Fibroblast of skin of left quadriceps (primary cell): ENCODE measurements at places on chromosomes 3 and 15.
A peak's percentile ranks its signal among the peaks of the same experiment; 100 is the strongest.

DNA sequence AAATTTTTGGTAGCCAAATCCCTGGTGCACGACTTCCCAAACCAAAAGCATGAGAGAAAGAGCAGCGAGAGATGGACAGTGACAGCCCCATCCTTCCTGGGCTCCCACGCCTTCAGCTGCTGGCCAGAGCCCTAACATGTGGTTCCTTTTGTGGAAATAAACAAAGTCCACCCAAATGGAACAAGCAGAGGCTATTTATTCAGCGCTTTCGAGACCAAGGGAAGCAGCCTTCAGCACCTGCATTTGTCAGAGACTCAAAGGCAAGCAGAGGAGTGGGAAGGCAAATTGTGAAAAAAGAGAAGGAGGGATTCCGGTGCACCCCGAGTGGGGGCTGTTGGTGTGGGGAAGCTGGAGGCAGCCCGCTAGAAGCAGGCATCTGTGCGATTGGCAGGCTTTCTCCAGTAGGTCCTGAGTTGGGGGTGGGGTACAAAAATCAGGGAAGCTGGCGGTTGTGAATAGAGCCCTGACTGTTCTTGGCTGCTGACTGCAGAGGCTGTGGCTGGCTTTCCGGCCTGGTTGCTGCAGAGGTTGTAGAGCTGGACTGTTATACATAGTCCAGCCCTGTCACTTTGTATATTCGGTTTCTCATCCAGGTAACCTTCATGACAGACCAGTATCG, 427.2 kb downstream of the OCA2 start:
- no peak for DNase-seq

- no peak for DNase-seq
Measured at GRCh38 chr15:91476861-91477260, 376.6 kb upstream of the SLCO3A1 start.

DNA sequence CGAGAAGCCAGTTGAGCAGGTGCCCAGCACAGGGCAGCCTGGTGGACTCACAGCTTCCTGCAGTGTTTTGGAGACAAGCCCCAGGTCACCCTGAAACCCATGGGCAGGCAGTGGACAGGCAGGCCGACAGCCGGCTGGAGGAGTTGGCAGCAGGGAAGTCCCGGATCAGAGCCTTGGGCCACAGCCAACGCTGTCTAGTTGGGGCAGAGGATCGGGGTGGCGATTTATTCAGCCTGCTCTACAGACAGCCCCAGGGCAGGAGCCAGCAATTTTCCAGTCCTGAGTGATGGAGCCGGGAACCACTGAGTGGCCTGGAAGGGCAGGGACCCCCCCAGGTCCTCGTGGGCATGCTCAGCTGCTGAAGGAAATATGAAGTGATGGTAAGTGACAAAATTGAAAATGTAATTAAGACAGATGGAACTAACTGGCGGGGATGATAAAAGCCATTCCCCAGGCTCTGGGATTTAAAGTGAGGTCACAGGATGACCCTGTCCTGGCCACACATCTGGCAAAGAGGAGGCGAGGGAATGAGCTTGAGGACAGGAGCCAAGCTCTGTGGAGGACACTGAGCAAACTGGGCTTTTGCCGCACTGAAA, 34.4 kb upstream of the TBC1D21 start:
- no peak for DNase-seq

GRCh38 chr3:127406309-127407025, 118.6 kb upstream of the PRR20G start:
- DNase-seq, result no peak

DNA sequence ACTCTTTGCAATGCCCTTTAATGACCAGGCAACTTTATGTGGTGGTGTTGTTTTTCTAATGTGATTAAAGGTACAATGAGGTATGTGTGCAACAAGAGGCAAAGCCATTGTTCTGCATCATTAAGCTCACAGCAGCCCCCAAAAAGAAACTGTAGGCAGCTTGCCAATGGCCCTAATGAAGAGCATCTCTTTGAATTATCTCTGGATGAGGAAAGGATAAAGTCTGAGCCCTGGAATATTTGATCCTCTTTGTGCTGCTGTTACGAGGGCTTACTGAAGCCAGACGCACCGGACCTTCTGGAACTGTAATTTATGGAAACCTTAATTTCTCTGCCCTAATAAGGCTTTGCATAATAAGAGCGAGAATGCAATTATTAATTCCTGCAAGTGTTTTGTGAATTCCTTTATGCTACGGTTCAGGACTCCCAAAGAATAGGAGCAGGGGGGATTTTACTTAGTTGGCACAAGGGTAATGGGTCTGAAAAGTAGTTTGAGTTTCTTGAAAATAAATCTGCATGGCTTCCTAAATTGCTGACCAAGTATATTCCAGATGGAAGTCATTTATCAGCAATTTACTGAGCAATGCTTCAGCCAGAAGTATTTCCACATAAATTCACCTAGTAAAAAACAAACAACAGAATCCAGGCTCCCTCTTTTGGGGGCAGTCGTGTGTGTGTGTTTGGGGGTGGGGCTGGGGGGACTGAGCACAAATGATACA, 193.4 kb downstream of the PDZRN3 start:
- no peak for DNase-seq

- no peak for DNase-seq
Measured at GRCh38 chr3:13308380-13308801, 111.7 kb downstream of the NUP210 start.

GRCh38 chr15:74396445-74397238, 29.2 kb upstream of the CYP11A1 start:
- no peak for DNase-seq

GRCh38 chr15:62118520-62119226, 46.4 kb downstream of the C2CD4B start:
- peak; percentile 22 for DNase-seq

GRCh38 chr15:33934396-33934795, 33.9 kb upstream of the CHRM5 start:
- no peak for DNase-seq

GRCh38 chr15:80328496-80328895, 75.7 kb upstream of the ARNT2 start:
- DNase-seq, result no peak

GRCh38 chr3:106423321-106424225, 554.8 kb upstream of the CBLB start:
- no peak for DNase-seq

GRCh38 chr3:133037436-133037835, 755 bp upstream of the TMEM108 start:
- no peak for DNase-seq

DNA sequence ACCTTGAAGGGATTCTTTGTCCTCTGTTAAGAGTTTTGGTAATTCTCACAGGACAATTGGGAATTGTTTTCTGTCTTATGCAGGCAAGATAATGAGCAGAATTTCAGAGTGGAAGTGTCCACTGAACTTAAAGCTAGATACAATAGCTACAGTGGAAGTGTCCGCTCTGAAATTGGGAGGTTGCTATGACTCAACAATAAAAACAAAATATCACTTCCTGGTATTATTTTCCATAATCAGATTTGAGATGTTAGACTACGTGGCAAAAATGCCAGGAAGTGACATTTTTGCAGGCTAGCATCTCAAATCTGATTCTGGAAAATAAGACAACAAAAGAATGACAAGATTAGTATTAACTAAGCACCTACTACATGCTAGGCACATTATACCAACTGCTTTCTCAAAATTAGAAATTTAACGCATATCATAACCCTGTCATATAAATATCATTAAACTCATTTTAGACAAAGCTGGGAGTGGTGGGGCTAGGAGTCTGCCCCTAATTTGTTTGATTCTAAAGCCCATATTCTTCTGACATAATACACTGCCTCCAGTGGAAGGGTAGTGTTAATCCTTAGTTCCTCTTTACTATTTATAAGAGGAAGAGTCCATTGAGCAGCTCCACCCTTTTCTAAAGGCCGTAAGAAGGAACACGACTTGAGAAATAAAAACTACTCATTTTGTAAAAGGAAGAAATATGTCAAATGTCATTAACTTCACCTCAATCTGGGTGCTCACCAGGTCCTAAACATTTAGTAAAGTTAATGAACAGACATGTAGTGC, 266.9 kb upstream of the STT3B start:
- no peak for DNase-seq

DNA sequence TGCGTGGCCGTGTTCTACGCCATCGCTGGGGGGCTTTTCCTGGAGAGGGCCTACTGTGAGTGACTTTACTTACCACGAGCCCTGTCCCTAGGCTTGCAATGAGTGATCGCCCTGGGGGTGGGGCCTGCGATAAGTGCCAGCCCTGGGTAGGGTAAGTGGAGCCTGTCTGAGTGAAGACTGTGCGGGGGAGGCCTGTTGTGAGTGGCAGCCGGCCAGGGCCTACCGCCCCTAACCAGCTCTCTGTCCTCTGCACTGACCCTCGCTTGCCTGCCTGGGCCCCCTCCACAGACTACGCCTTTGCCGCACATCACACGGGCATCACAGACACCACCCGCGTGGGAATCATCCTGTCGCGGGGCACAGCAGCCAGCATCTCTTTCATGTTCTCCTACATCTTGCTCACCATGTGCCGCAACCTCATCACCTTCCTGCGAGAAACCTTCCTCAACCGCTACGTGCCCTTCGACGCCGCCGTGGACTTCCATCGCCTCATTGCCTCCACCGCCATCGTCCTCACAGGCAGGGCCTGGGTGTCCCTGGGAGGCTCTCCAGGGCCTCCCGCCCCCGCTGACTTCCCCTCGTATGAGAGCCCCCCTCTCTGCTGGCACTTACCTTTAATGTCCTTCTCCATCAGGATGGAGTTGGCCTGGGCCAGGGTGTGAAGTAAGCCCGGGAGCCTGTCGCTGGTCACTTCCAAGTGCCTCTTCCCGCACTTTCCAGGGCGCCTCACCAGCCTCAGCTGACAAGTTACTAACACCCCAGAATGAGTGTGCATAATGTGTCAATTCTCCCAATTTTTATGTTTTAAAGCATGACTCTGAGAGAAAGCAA, 22.4 kb downstream of the DUOX1 start:
- DNase-seq, result no peak

GRCh38 chr3:24428481-24428880, 66.2 kb downstream of the THRB start:
- DNase-seq, result no peak

GRCh38 chr3:145942052-145942451, 218.9 kb downstream of the PLOD2 start:
- no peak for DNase-seq

DNA sequence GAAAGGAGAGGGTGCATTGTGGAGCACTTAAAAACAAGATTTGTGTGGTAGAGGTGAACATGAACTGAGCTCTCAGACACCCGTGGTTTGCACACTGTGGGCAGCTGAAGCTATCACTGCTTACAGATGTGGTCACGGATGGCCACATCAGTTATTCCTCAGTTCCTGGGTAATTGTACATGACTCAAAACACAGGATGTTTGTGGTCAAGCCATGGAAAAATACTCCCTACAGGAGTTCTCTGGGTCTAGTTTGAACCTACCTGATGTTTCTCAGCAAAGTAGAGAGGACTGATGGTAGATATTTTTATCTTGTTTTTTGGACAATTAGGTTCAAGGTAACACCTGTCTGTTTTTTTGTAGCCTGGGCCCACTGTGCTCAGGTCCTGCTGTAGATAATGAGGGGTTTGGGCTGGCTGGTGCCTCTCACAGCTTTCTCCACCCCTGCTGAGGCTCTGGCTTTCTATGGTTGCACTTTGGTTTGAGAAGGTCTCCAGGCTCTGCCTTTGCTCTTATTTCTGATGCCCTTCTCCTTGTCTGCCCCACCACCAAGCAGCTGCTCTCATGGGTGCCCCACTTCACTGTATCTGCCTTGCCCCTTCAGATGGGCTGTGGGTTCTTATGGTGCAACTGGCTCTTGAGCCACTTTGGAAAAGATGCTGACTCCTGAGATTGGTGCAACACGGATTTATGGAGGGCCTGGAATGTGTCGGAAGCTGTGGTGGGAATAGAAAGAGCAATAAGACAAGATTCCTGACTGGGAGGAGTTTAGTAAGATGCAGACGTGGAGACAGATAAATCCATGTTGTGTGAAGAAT, 40.1 kb downstream of the CDCP1 start:
- DNase-seq, result no peak

DNA sequence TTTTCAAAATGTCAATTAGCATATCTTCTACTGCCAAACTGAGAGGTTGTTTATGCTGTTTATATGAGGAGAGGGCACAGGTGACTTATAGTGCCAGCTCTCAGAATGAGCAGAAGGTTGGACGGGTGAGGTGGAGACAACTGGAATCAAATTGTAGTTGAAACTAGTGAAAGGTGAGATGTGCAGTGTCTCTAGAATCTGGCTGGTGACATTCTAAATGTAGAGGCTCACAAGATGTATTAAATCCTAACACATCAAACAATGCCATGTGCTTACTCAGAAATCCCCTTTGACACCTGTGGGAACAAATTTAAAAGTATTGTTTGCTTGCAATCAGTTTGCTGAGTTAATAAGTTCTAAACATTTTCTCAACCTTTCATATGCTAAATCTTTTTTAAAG, 40.8 kb downstream of the CRYBG3 start:
- no peak for DNase-seq

DNA sequence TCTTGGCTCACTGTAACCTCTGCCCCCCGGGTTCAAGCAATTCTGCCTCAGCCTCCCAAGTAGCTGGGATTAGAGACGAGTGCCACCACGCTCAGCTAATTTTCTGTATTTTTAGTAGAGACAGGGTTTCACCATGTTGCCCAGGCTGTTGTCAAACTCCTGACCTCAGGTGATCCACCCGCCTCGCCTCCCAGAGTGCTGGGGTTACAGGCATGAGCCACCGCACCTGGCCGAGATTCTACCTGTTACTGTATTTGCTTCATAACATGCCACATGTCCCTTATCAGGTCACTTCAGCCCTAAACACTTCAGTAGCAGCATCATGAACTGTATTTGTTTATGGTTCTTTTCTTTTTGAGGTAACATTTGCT, 7.5 kb upstream of the LCTL start:
- DNase-seq, result no peak

- no peak for DNase-seq
Measured at GRCh38 chr3:82834098-82834497, 1072.7 kb upstream of the GBE1 start.

DNA sequence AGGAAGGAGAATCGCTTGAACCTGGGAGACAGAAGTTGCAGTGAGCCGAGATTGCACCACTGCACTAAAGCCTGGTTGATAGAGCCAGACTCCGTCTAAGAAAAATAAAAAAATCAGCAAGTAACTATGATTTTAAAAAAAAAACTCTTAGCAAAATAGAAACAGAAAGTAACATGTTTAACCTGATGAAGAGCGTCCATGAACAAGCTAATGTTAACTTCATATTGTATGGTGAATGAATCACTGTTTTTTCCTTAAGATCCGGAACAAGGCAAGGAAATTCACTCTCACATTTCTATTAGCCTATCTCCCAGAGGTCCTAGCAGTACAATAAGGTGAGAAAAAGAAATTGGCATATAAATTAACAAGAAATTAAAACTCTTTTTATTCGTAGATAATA, 69.0 kb downstream of the RFX7 start:
- DNase-seq, result no peak

GRCh38 chr15:91369823-91370222, 269.8 kb downstream of the SV2B start:
- no peak for DNase-seq

GRCh38 chr3:23830869-23831484, 25.2 kb downstream of the UBE2E1 start:
- no peak for DNase-seq

DNA sequence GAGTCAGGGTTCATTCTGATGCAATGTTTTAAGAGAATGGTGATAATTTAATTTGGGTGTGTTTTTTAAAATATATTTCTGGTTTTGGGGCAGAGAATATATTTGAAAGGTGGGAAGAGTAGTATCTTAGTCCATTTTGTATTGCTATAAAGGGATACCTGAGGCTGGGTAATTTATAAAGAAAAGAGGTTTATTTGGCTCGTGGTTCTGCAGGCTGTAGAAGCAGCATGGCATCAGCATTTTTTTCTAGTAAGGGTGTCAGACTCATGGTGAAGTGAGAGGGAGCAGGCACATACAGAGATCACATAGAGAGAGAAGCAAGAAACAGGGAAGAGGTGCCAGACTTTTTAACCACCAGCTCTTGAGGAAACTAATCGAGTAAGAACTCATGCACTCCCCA, 152.7 kb downstream of the SHOX2 start:
- no peak for DNase-seq
